ENCODE measurements at places on chromosomes 5 and 9.

DNA sequence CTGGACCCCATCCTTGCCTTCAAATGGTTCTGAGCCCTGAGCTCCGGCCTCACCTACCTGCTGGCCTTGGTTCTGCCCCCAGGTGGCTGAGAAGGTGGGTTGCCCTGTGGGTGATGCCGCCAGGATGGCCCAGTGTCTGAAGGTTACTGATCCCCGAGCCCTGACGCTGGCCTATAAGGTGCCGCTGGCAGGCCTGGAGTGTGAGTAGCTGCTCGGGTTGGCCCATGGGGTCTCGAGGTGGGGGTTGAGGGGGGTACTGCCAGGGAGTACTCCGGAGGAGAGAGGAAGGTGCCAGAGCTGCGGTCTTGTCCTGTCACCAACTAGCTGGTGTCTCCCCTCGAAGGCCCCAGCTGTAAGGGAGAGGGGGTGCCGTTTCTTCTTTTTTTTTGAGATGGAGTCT is 5.2 kb downstream of the CEL start:
- no peak for DNase-seq

GRCh38 chr9:107281184-107281583 is 1.9 kb upstream of the RAD23B start:
- DNase-seq = no peak

DNA sequence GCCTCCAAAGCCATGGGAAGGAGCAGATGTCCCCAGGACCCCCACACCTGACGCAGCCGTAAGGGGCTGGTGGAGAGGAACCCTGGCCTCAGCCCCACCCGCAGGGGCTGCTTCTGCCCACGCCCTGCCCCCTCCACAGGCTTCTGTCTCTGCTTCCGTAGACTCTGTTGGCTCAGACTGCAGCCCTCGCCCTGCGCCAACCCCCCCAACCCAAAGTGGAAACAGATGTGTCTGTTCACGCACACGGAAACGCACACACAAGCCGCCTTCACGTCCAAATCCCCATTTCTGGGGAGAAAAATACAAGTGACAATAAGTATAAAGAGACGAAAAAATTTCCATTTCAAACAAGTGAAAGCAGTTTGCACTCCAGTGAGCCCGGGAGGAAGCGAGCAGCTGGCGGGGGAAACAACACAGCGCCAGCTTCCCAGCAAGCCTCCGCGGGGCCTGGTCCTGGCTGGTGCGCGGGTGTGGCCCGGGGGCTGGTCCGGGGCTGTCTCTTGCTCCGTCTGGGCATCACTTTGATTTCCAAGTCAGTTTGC is 32.6 kb upstream of the RXRA start:
- no peak for DNase-seq

GRCh38 chr9:7300484-7300883 is 499.1 kb downstream of the DMAC1 start:
- DNase-seq = no peak

GRCh38 chr5:134070725-134071613 is 43.5 kb upstream of the TCF7 start:
- peak; percentile 78 for DNase-seq

DNA sequence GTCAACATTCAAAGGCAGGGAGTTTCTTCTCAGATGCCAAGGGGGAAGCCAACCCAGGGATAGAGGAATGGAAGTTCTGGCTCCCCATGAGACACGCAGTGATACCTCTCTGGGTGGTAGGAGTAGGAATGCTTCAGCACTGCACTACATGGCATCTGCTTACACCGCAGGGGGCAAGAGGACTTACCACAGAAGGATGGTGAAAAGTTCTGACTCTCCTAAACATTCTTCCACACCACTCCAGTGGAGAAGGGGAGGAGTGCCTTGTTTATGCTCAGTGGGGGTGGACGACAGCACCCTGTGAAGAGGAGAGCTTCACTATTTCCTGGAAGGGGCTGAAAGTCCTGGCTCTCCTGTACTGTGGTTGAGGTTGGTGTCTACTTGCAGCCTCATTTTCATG is 1011.3 kb upstream of the WWC1 start:
- no peak for DNase-seq

- DNase-seq = peak; percentile 91
These were observed at the start of gene TMEFF1 for GRCh38 chr9:100472788-100473275. Gene TMEFF1 (plus strand): TSS chr9:100473149. CDS start chr9:100473545, 396 bp downstream.

DNA sequence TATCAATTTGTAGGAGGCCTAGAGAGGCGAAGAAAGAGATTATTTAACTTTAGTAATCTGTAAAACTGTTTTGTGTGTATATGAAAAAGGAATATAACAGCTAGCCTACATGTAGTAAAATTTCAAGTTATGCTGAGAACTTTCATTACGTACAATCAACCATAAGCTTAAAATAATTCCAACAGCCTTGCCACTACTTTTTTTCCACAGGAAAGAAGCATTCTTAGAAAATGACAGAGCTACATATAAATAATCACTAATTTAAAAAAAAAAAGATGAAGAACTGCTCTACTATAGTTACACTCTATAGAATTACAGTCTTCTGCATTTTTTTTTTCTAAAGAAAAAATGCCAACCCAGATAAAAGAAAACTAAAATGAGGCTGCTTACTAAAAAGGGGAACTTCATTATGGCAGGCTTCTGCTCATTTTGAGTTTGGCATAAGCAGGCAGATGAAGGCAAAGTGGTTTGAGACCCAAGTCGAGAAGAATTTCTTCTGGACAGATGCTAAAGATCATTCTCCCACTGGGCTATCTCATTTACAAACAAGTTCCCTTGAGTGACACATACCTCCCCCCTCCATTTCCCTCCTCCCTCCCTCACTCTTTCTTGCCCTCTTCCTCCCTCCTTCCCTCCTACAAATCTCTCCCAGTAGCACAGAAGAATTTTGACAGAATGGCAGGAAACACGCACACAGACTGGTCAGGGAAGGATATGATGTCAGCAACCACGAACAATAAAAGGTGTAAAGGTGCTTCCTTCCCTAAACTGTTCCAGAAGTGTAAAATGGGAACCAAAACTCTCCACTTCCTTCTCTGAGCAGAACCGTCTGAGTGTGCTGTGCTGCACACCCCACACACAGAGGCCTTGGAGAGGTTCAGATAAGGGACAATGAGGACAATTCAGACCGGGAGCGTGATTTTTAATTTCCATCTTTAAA is 56.1 kb downstream of the MEF2C start:
- peak; percentile 18 for DNase-seq

DNA sequence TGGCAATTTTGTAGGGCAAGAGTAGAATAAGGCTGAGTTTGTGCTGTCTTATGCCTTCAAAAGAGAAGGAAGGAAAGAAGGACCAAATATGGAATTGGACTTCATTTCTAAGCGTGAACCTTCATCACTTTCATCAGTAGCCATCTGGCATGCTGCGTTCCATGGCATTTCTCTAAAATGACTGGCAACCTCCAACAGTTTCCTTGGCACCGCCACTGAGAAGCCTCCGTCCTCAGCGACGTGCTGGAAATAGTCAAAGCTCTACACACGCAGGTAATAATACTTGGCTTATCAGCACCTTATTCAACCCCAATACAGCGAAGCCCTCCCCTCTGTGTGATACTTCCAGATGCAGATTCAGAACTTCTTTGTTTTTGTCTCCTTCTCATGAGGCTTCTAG is 169.7 kb upstream of the CD180 start:
- no peak for DNase-seq

DNA sequence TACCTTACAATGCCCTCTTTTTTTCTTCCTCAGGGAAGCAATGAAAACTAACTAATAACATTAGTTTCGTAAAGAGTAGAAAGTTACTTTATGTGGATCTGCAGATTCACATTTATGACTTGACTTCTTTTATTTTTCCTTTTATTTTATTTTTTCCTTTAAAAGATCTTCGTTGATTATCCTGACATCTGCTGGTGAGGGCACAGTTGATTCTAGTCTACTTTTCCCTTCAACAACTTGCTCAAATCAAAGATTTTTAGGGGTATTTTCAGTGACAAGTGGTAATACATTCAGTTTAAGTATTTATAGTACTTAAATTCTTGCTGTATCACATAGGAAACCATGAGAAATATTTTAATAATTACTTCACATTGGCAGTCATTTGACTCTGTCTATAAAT is 4.9 kb downstream of the EDIL3 start:
- no peak for DNase-seq

DNA sequence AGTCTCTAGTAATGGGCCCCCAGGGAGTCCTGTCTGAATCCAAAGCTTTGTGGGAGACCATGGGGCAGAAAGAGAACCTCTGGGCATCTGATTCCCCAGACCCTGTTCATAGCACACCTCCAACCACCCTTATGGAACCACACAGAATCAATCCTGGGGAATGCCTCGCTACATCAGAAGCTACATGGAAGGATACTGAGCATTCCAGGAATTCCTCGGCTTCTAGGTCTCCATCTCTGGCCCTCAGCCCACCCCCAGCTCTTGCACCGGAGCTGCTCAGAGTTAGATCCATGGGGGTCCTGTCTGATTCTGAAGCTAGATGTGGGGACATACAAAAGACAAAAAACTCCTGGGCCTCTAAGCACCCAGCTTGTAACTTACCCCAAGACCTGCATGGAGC is 28.4 kb downstream of the VCP start:
- peak; percentile 64 for DNase-seq

GRCh38 chr5:134525683-134526482 is 413 bp downstream of the JADE2 start:
- peak; percentile 75 for DNase-seq

DNA sequence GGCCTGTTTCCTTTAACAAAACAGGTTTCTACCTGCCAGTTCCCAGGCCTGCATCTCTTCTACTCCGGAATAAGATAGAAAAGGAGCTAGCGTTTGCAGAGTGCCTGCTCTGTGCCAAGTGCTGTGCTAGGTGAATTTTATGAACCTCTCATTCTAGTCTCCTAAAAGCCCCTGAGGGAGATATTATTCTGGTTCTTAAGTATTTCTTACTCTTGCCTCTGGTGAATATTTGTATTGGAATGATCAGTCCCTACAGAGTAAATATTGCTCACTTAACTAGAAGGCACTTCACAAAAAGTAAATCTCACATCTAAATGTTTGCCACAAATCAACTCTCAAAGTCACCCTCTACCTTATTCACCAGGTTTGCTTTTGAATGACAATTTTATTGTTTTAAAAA is 227.1 kb downstream of the AUH start:
- no peak for DNase-seq

GRCh38 chr5:36041537-36041845 is 25.2 kb downstream of the UGT3A2 start:
- peak; percentile 68 for DNase-seq

DNA sequence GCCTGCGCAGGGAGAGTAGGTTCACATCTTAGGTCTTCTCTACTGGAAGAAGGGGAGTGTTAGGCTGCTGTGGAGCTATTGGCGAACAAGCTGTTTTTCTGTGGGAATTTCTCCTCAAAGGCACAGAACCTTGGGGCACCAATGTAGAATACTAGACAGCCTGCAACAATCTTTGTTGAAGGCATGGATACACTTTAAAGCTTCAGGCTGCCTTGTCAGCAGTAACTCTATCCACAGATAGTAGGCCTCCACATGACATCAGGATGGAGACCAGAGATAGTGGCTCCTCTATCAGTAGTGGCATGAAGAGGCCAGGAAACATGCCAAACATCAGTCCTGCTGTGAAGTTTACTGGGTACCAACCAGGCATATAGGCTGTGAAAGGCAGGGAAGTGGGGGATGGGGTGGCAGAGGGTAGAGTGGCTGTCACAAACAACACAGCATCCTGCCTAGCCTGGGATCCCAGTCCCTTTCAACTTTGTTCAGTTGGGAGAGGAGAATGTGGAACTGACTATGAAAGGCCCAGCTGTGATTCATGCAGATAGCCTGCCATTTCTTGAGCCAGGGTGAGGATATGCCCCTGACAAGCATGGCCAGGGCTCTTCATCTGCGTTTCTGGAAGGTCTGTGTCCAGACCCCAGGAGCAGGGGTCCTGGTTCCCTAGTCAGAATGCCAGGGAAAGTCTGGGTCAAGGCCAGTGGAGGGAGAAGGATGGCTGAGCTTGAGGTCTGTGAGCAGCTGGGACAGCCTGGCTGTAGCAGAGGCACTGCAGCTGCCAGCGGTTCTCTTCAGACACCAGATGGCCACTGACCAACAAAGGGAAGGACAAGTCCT is 1.0 kb upstream of the HK3 start:
- no peak for DNase-seq

GRCh38 chr9:8391132-8391531 is 591.6 kb upstream of the DMAC1 start:
- DNase-seq = no peak

- DNase-seq = no peak
These were observed 242.1 kb upstream of the ZNF462 start for GRCh38 chr9:106620866-106621265.

- no peak for DNase-seq
These were observed 69.5 kb downstream of the RXRA start for GRCh38 chr9:134395737-134396257.

DNA sequence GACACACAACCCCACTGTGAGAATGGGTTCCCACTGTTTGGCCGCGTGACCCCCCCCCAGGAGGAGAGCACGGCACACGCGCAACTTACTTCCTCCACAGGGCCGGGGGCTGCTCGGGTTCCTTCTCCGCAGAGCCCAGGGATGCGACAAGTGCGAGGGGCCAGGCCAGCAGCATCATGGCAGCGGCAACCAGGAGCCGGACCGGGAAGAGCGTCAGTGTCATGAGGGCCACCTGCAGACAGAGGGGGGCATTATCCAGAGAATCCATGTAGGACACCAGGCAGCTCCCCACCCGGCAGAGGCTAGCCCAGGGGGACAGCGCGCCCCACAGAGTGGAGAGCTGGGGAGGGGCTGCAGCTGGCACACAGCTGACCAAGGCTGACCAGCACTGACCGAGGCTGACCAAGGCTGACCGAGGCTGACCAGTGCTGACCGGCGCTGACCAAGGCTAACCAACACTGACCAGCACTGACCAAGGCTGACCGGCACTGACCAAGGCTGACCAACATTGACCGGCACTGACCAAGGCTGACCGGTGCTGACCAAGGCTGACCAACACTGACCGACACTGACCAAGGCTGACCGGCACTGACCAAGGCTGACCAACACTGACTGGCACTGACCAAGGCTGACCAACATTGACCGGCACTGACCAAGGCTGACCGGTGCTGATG is 22.3 kb downstream of the LPCAT1 start:
- no peak for DNase-seq

DNA sequence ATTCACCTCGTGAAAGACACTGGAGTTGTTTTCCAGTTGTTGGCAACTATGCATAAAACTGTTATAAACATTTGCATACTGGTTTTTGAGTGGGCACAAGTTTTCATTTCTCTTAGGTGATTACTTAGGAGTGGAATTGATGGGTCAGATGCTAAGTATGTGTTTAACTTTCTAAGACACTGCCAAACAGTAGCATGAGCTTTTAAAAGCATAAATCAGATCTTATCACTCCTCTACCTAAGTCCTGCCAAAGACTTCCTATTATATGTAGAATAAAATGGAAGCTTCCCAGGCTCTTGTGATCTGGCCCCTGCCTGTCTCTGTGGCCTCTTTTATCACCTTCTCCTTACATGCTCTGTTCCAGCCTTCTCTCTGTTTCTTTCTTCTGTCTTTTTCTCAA is 72.6 kb downstream of the SH3RF2 start:
- DNase-seq = no peak

GRCh38 chr9:129400971-129401622 is 219.8 kb downstream of the C9orf50 start:
- DNase-seq = no peak

DNA sequence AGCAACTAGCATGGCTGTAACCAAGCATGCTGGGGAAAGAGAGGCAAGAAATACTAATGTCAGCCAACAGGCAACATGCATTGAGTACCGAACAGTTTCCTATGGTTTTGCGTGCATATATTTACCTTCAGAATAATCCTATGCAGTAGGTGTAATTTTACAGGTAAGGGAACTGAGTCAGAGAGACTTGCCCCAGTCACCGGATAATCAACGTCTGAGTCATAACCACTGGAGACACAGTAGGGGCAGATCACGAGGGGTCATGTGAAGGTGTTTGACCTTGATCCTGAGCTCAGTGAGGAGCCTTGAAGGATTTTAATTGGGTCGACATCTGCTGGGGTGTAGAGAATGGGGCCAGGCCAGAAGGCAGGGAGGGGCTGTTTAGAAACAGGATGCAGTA is 13.4 kb upstream of the TSC1 start:
- DNase-seq = no peak

Measured in GM23338 (cell line).